ENCODE measurements at places on chromosomes 6 and 20.

- DNase-seq, result peak; percentile 72
Observed at GRCh38 chr6:16761471-16762267, 409 bp upstream of the ATXN1 start.

GRCh38 chr6:137475103-137475502 lies 19.1 kb downstream of the OLIG3 start:
- no peak for DNase-seq

GRCh38 chr6:39907871-39908575 lies 26.2 kb downstream of the MOCS1 start:
- no peak for DNase-seq

DNA sequence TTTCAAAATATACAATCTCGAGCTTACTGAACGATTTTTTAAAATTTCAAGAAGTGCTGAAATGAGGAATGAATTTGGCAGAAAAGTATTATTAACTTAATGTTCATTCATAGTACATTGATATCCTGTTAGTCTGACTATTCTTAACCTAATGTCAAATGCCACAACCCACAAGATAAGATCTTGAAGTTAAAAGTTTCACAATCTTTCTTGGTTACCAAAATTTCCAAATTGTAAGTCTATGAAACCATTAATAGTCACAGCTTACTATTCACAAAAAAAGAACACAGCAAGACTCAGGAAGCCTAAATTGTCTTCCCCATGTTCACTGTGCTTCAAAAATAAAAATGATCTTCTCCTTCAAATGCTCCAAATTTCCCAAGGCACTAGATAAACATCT lies 71.3 kb downstream of the HACE1 start:
- no peak for DNase-seq

DNA sequence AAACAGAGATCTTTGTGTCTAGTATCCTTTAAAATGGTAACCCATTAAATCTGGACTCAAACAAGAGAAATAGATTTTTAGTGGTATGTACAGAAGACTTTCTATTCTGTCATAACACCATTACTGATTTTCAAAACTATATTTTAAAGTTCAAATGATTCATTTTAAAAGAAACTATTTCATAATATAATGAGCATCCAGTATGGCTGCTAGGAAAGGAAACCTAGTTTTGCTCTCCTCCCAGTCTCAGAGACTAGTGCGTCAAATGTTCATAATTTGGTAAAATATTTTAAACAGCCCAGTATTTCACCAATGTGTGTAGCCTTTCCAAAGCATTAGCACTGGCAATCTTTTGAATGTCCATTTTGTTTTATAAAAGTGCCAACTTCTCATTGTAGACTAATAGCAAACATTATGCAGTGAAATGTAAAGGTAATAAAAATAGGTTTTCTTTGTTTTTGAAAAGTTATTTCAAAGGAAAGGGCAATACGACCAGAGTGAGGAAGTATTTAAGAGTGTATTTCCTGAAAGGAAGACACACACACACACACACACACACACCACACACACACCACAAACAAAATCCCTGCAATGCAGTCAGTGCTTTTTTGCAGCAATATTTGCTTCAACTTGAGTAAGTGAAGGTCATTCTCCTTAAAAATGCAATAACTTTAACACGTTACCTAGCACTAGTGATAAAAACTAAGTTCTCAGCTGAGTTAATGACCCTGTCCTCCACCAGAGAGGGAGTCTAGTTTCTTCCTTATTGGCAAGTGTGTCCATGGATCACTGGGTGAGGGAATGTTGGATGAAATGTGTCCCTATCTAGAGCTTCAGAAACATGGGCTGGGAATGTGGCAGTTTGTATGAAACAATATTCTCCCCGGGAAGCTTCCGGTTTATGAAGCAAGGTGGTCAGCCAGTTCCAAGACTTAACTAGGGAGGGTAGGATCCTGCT lies 4.6 kb downstream of the PPP1R3G start:
- no peak for DNase-seq

GRCh38 chr20:760751-761417 lies 7.4 kb downstream of the SLC52A3 start:
- no peak for DNase-seq

DNA sequence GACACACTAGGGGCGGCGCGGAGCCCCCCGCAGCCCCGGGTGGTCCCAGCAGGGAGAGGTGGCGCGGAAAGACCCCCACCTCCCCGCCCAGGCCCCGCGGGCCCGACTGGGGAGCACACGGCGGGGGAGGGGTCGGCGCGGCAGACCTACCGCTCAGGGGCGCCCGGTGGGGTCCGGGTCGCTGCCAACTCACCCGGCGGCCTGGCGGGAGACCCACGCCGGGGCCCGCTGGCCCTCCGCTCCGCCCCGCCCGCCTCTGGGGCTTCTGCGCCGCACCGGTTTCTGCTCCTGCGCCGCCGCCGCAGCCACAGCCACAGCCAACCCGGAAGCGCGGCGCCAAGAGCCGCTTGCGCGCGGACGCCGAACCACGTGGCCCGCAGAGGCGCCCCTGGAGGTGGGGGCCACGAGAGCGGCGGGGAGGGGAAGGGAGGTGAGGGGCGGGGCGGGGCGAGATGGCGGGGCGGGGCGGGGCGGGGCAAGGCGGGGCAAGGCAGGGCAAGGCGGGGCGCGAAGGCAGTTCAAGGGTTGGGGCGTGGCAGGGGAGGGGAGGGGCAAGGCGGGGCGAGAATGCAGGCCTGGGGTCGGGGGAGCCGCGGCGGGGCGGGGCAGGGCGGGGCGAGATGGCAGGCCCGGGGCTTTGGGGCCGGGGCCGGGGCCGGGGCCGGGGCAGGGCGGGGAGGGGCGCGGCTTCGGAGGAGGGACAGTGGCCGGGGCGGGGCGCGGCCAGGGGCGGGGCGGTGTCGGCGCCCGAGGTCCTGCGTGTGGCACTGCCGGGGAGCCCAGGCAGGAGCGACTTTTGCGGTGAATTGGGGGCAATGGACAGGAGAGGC lies at the start of gene ZBTB24:
Gene ZBTB24, minus strand, starts transcription at position 315 of the 830 bp plus-strand sequence. CDS start 1,193 bp downstream, outside the sequence.
- peak; percentile 88 for DNase-seq

DNA sequence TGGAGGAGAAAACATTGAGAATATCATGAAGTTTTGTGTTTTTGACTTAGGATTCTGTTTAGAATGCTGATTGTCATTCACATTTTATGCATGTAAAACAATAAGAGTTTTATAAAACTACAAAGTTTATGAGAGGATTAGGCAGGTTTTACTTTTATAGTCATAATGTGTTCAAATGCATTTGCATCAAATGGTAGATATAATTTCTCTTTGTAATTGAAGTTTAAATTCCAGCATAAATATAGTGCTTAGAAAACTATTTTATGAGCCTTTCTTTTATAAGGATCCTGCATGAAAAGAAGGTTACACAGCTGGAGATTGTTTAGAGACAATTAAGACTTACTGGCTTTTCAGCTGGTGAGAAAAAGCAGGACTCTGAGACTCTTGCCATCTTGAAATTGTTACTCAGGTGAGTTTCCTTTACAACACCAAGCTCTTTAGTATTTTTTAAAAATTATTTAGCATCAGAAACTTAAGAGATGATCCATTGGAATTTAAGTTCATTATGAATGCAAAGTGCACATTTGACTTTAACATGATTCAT lies 157.1 kb upstream of the MAN1A1 start:
- no peak for DNase-seq

DNA sequence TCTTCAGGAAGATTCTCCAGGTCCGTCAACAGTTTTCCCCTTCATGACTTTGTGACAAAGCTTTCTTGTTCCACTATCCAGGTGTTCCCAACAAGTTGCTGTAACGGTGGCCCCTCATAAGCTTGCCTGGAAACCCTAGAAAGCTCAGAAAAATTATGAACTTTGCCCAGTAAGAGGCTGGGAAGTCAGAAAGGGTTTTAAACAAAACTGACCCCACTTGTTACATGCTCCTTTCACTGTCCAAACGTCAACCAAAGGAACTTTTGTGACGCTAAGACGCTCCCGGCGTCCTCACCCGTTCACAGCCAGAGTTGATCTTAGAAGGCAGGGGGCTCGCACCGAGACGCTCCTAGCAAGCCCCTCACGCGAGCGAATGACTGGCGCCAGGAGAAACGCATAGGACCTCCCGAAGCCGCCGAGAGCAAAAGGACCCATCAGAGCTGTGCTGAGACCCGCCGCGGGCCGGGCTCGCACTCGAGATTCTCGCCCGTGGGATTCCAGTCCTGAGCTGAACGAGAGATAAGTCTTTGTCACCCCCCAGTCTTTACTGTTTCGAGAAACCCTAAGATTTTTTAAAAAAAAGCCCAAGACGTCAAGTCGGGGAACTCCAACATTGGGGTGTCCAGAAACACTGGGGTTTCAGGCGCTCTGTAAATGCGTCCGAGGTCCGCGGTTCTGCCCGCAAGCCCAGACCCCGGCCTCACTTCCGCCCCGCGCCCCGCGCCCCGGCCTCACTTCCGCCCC lies 544 bp upstream of the ACAT2 start:
- DNase-seq, result no peak

DNA sequence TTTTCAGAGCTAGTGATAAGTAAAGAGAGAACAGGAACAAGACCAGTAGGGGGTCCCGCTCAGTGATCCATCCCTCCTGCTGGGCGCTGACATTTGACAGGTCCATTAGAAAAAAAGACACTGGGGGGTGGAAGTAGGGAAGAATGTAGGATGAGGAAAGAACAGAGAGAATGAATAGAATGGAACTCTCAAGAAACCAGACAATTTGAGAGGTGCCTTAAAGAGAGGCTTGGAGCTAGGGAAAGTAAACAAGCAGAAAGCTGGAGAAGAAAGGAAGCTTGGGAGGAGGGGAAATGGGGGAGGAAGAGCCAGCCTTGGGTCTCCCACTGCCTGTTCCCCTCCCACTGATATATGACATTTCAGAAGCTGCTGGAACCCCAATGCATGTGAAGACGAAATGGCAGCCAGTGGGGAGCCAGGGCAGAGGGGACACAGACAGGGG lies 8.4 kb downstream of the GABBR1 start:
- DNase-seq, result no peak

DNA sequence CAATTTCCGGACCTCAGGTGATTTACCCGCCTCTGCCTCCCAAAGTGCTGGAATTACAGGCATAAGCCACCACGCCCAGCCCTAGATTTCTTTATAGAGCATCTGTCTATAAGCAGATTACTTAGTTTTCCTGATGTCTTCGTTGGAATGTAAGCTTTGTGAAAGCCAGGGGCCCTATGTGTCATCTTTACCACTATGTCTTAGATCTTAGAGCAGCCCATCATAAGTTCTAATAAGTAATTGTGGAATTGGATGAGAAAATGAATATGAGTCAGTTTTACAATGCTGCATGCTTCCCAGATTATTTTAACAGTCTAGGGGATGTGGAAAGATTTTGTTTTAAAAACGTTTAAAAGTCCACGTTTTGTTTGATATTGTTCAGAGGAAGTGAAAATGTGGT lies 9.1 kb upstream of the ZBTB2 start:
- DNase-seq, result no peak

GRCh38 chr6:152879681-152880080 lies 103.2 kb downstream of the FBXO5 start:
- no peak for DNase-seq

GRCh38 chr20:44629542-44629941 lies 22.0 kb downstream of the ADA start:
- DNase-seq, result no peak

GRCh38 chr6:52663120-52663935 lies 7.6 kb upstream of the TMEM14A start:
- peak; percentile 20 for DNase-seq

DNA sequence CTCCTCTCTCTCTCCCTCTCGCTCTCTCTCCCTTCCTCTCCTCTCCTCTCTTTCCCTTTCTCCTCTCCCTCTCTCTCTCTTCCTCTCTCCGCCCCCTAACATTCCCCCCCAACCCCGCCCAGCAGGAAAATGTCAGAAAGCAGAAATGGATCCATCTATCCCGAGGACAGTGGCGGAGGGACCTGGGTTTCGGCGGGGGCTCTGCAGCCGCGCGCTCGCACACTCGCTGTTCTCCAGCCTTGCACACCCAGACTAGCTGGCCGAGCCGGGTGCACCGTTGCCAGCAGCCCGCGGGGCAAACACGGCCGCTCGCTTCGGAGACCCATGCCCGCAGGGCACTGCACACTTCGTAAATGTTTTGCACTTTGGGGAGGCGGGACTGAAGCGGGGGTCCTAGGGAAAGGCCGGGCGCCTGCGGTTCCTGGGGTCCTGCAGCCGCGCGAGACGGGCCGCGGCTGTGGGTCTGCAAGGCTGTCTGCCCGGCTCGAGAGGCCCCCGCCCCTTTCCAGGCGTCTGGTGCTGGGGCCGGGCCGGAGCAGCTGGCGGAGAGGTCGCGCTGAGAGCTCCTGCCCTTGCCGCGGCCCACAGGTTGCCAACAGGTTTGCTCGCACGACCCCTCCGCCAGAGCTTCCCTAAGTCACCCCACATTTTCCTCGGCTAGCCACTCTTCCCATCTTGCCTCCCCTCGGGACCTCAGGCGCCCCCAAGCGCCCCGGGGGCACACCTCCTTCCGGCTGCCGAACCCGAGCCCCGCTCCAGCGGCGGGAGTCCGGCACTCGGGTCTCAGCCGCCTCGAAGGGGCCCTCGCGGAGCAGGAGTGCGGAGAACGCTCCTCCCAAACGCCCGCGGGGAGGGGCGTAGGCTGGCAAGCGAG lies 818 bp upstream of the MDGA1 start:
- DNase-seq, result peak; percentile 52

- no peak for DNase-seq
Observed at GRCh38 chr20:38342216-38342615, 4.1 kb upstream of the LBP start.

- no peak for DNase-seq
Observed at GRCh38 chr20:1538655-1539054, 18.9 kb downstream of the SIRPD start.

- no peak for DNase-seq
Observed at GRCh38 chr6:129552413-129552812, 157.6 kb downstream of the ARHGAP18 start.

- no peak for DNase-seq
Observed at GRCh38 chr20:32603046-32603726, 18.1 kb upstream of the NOL4L start.

DNA sequence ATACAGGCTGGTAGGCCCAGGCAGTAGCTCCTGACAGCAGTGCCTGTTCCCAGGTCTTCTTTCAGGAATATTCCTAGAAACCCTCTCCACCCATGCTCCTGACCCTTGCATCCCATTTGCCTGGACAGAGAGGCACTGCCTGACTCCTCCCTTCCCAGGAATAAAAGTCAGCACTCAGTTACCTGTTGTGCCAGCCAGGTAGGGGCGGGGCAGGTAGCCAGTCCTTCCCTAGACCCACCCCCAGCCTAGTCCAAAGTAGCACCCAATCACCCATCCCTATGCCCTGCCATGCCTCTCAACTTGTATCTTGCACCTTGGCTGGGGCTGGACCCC lies 129.9 kb downstream of the MRPL14 start:
- no peak for DNase-seq

DNA sequence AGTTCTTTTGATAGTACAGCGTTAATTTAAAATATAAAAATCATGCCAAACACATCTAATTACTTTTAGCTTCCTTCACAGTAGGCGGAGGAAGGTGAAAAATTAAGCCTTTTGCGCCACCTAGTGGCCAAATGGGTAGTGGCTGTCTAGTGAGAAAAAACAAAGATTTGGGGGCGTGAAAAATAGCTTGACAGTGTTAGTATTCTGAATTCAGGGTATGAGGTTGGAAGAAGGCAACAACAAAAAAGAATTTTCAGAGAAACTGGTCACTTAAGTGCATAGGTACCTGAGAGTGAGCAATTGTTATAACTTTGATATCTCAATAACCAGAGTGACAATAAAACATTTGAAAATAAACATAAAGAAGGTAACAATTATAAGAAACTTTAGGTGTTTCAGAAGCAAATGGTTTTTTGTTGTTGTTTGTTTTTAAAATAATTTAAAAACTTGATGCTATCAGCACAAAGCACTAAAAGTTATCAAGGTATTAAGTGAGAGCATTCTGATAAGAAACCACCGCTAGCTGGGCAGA lies 14.3 kb downstream of the PSMB9 start:
- DNase-seq, result peak; percentile 74

GRCh38 chr6:63572747-63573075 lies 431 bp downstream of the LOC128125822 start:
- DNase-seq, result no peak

- DNase-seq, result no peak
Observed at GRCh38 chr6:106527117-106527516, 102.2 kb downstream of the RTN4IP1 start.
